Tibial nerve (tissue), 4 donors: ENCODE measurements at places on chromosomes 12 and 14. TPM values are rescaled to one million over a fixed set of nuclear protein-coding genes. Genes with fewer than 3 reads are reported as not detected.

DNA sequence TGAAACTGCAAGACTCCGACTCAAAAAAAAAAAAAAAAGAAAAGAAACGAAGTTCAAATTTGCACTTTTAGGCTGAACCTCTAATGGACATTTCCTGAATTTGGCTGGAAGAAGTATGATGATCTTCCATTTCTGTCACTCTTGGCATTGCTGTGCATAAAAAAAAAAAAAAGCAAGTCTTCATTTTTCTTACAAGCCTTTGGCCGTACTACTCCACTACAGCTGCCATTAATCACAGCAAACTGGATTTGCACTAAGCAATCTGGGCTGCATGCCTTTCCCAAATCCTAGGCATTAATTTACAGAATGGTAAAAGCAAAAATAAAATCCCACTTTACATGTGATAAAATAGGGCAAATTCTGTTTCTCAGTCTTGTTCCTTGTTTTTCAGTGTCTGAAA is 7.1 kb downstream of the CSRP2 start:
- H3K4me3 ChIP-seq: no peak overlapping the region
- H3K4me1 ChIP-seq: no peaks in the 10 kb centered on the region
- no peaks in the 10 kb centered on the region for H3K27me3 ChIP-seq
- H3K27ac ChIP-seq: no peak overlapping the region

- no peak overlapping the region for H3K4me3 ChIP-seq
- H3K27me3 ChIP-seq: no peaks in the 10 kb centered on the region
- no peaks in the 10 kb centered on the region for H3K36me3 ChIP-seq
These were observed 24.7 kb downstream of the HNRNPC start for GRCh38 chr14:21244544-21244943.

DNA sequence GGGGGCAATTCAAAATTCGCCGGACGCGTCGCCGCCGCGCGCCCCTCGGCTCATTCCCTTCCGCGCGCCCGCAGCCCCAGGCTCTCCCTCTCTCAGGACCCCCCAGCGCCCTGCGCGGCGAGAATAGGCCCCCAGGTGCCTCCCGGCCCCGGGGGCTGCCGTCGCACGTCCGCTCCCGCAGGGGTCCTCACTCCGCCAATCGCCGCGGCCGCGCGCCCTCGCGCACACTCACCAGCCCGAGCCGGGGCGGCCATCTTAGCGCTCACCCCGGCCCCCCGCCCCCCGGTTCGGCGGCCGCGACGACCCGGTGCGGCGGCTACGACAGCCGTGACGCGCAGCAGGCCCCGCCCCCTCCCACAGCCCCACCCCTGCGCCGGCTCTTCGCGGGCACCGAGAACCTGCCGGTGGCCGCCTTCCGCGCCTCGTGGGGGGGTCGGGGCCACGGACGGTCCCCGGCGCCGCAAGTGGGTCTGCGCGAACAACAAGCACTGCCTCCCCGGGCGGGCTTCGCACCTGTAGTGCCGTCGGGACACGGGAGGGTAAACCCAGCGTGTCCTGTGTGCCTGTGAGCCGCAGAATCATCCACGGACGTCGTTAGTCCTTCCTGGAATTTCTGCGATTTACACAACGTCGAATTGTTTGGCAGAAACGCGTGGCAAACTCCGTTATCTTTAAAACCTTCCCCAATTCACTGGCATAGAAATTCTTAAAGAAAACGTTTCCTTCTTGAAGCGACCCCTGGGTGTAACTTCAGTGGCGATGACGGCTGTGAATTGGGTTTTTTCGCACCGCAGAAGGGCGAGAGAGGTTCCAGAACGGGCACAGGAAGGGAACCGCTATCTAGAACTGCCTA is 2.5 kb downstream of the USP44 start:
- H3K27ac ChIP-seq: peak overlapping the region; percentile 77
- peaks cover 24% of the 10 kb centered on the region for H3K4me1 ChIP-seq
- peak; percentile 32 for DNase-seq
- H3K27me3 ChIP-seq: no peaks in the 10 kb centered on the region

- H3K27me3 ChIP-seq: no peaks in the 10 kb centered on the region
- DNase-seq: no peak
- H3K36me3 ChIP-seq: no peaks in the 10 kb centered on the region
- no peaks in the 10 kb centered on the region for H3K4me1 ChIP-seq
These were observed 86.9 kb downstream of the DACT1 start for GRCh38 chr14:58724702-58725101.

- no peak for DNase-seq
- no peaks in the 10 kb centered on the region for H3K36me3 ChIP-seq
- no peaks in the 10 kb centered on the region for H3K4me1 ChIP-seq
- no peak overlapping the region for H3K4me3 ChIP-seq
These were observed 140.5 kb downstream of the ADGRD1 start for GRCh38 chr12:131093971-131094830.

- no peaks in the 10 kb centered on the region for H3K27me3 ChIP-seq
- DNase-seq: no peak
- no peak overlapping the region for H3K27ac ChIP-seq
- no peaks in the 10 kb centered on the region for H3K4me1 ChIP-seq
- no peak overlapping the region for H3K4me3 ChIP-seq
These were observed 80.8 kb downstream of the RIC8B start for GRCh38 chr12:106855221-106855758.

Gene CCDC184
- 2.6 TPM for total RNA-seq

GRCh38 chr12:34294137-34294536 is 271.8 kb downstream of the ALG10 start:
- no peaks in the 10 kb centered on the region for H3K36me3 ChIP-seq
- no peak overlapping the region for H3K4me3 ChIP-seq
- no peak for DNase-seq
- no peak overlapping the region for H3K27ac ChIP-seq

GRCh38 chr14:23177181-23177580 is 6.3 kb downstream of the SLC7A8 start:
- no peak overlapping the region for H3K27ac ChIP-seq
- DNase-seq: no peak

GRCh38 chr12:52079576-52080402 is at the start of gene SMIM41:
Gene SMIM41, plus strand, starts transcription at chr12:52079704. Its CDS starts 76 bp downstream, at chr12:52079780.
- peaks cover 26% of the 10 kb centered on the region for H3K4me1 ChIP-seq
- no peak for DNase-seq
- H3K27me3 ChIP-seq: no peaks in the 10 kb centered on the region
- peaks cover 6% of the 10 kb centered on the region for H3K36me3 ChIP-seq
- peak within 1 kb of the TSS; percentile 37 for H3K4me3 ChIP-seq

- DNase-seq: no peak
- no peaks in the 10 kb centered on the region for H3K36me3 ChIP-seq
- no peaks in the 10 kb centered on the region for H3K27me3 ChIP-seq
- no peak overlapping the region for H3K27ac ChIP-seq
These were observed 255.7 kb downstream of the BTG1 start for GRCh38 chr12:91889910-91890309.

Gene KCNA1
- total RNA-seq: 12.8 TPM

DNA sequence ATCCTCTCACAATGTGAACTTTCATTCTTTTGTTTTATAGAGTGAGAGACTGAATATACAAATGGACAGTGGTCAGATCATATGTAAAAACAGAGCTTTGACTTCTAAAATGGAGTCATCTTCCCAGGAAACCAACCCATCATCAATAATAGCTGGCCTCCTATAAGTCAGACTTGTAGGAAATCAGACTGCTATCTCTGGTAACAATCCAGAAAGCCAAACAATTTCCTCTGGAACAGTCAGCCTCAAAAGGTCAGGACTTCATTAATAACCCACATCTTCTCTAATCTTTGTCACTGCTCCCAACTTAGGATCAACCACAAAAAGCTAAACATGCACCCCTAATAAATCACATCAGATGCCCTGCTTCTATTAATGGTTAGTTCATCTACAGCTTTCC is 227.9 kb upstream of the G2E3 start:
- no peaks in the 10 kb centered on the region for H3K27me3 ChIP-seq
- H3K36me3 ChIP-seq: no peaks in the 10 kb centered on the region
- no peak overlapping the region for H3K4me3 ChIP-seq
- no peaks in the 10 kb centered on the region for H3K4me1 ChIP-seq

GRCh38 chr12:49121047-49121696 is 10.0 kb downstream of the TUBA1B start:
- H3K4me3 ChIP-seq: no peak overlapping the region
- peaks cover 2% of the 10 kb centered on the region for H3K36me3 ChIP-seq
- no peak overlapping the region for H3K27ac ChIP-seq
- no peaks in the 10 kb centered on the region for H3K27me3 ChIP-seq
- no peaks in the 10 kb centered on the region for H3K4me1 ChIP-seq
- peak; percentile 56 for DNase-seq

DNA sequence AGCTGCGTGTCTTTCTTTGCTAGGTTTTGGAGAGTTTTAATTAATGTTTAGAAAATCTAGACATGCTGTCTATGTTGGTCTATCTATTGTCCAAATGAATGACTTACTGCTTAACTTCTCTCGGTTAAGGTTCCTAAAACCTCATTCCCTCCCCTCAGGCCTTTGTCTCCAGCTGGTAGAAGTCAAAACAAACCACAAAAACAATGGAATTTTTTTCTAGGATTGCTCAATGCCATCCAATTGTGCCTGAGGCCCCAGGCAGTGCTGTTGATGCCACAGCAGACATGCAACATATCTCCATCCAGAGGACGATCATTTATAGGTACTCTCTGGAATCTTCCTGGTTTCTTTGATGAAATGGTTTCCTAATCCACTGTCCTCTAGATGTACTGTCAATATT is 448.2 kb upstream of the TBX3 start:
- no peaks in the 10 kb centered on the region for H3K4me1 ChIP-seq
- no peaks in the 10 kb centered on the region for H3K36me3 ChIP-seq
- no peak overlapping the region for H3K4me3 ChIP-seq
- no peak overlapping the region for H3K27ac ChIP-seq

DNA sequence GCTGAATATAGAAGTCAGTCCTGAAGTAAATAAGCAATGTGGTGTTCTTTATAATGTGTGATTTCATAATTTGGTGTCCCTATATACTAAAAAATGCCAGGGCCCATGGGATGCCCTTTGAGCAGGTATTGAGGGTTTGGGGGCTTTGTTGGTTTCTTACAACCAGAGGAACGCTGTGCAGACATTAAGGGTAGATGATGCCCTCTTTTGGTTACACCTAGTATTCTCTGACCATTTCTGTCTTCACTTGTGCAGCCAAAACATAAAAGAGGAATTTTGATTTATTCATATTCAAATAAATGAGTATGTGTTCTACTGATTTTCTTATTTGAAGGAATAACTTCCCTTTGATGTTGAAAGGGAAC is 3.0 kb downstream of the LGR5 start:
- H3K27me3 ChIP-seq: peaks cover 31% of the 10 kb centered on the region
- no peak overlapping the region for H3K27ac ChIP-seq
- DNase-seq: no peak

Gene TCL1B
- total RNA-seq: not detected

Gene HPD
- not detected for total RNA-seq

Gene ALDH1L2
- 7.2 TPM for total RNA-seq

DNA sequence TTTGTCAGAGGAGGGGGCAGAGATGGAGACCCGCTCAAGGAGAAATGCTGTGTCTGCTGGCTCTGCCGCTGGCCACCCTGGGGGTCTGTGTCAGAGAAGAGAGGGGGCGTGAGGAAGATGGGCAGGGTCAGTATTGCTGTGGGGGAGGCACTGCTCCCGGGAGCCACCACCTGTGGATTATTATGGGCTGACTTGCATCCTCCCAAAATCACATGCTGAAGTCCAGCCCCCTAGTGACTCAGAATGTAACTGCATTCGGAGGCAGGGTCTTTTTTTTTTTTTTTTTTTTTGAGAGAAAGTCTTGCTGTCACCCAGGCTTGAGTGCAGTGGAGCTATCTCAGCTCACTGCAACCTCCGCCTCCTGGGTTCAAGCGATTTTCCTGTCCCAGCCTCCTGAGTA is 12.3 kb downstream of the ABCD4 start:
- no peaks in the 10 kb centered on the region for H3K4me1 ChIP-seq
- DNase-seq: no peak
- no peaks in the 10 kb centered on the region for H3K27me3 ChIP-seq
- H3K27ac ChIP-seq: no peak overlapping the region

GRCh38 chr12:57618966-57619433 is 7.8 kb downstream of the ARHGEF25 start:
- peaks cover 11% of the 10 kb centered on the region for H3K4me1 ChIP-seq
- peaks cover 39% of the 10 kb centered on the region for H3K27me3 ChIP-seq
- H3K4me3 ChIP-seq: no peak overlapping the region
- H3K27ac ChIP-seq: no peak overlapping the region
- H3K36me3 ChIP-seq: no peaks in the 10 kb centered on the region

- no peaks in the 10 kb centered on the region for H3K27me3 ChIP-seq
- no peak overlapping the region for H3K4me3 ChIP-seq
- no peaks in the 10 kb centered on the region for H3K4me1 ChIP-seq
These were observed 48.1 kb downstream of the KCNK13 start for GRCh38 chr14:90109858-90110257.

- H3K27me3 ChIP-seq: no peaks in the 10 kb centered on the region
- no peak overlapping the region for H3K4me3 ChIP-seq
These were observed 40.5 kb upstream of the C14orf132 start for GRCh38 chr14:95998656-95999055.

DNA sequence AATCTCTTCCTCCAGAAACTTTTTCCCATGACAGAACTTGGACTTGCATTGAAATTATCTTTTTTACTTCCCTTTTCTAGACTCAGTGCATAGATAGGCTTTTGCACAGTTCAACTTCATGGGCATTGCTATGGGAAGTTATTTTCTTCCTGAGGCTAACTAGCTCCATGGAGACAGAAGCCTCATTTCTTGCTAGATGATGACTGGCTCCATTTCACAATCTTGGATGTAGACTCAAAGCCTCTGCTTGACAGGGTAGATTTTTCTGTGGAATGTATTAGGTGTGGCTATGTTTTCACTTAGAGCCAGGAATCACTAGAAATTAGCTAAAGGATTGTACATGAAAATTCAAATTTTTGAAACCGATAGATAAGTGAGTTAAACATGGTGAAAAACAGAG is 884.1 kb upstream of the MGAT4C start:
- H3K36me3 ChIP-seq: no peaks in the 10 kb centered on the region
- no peaks in the 10 kb centered on the region for H3K4me1 ChIP-seq
- no peak overlapping the region for H3K27ac ChIP-seq
- DNase-seq: no peak

DNA sequence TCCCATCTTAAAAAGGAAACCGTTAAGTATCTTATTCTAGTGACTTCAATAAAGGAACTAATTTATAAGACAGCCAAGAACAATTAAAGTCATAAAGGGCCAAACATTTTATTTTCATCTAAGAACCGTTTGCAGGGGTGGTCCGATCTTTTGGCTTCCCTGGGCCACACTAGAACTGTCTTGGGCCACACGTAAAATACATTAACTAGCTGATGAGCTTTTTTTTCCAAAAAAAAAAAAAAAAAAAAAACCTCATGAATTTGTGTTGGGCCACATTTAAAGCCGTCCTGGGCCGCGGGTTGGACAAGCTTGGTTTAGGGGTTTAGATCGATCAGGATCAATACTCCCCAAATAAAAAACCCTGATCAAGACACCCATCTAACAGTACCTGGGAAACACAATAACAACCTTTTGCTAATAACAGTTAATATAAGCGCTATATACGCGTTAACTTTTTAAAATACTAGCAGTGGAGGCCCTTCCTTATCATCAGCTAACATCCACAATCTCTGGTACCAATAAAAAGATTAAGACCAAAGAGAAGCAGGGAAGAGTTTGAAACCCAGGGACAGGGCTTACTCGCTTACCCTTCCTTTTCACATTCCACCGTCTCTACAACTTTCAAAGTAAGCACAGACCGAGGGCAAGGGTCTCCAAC is 1.1 kb downstream of the NAP1L1 start:
- peaks cover 42% of the 10 kb centered on the region for H3K4me1 ChIP-seq
- no peak for DNase-seq
- H3K4me3 ChIP-seq: peak overlapping the region; percentile 92
- H3K36me3 ChIP-seq: no peaks in the 10 kb centered on the region
- H3K27ac ChIP-seq: peak overlapping the region; percentile 99
